Anterior cingulate cortex (tissue), 58 donors: ENCODE measurements at places on chromosomes 12 and 14.

GRCh38 chr12:34403706-34404376 lies 381.5 kb downstream of the ALG10 start:
- no peak for DNase-seq

DNA sequence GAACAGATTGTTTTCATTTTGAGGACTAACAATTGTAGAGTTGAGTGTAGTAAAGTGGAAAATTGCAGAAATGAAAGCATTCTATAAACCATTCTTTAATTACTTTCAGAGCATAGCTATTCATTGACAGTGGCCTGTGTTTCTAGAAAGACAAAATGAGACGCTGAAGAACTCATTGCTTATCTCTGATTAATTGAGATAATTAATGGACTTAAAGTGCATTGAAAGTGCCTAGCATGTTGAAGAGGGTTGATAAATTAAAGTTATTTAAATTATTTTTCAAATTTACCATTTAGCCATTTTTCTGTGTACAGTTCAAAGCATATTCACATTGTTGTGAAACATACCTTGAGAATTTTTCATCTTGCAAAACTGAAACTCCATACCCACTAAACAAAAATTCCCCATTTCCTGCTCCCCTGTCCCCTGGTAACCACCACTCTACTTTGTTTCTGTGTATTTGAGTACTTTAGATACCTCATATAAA lies 57.4 kb downstream of the DAAM1 start:
- no peak for DNase-seq

- DNase-seq: no peak
Measured at GRCh38 chr14:68627050-68627867, 165.6 kb downstream of the ZFP36L1 start.

GRCh38 chr14:64906022-64906421 lies 8.2 kb upstream of the CHURC1 start:
- DNase-seq: no peak

DNA sequence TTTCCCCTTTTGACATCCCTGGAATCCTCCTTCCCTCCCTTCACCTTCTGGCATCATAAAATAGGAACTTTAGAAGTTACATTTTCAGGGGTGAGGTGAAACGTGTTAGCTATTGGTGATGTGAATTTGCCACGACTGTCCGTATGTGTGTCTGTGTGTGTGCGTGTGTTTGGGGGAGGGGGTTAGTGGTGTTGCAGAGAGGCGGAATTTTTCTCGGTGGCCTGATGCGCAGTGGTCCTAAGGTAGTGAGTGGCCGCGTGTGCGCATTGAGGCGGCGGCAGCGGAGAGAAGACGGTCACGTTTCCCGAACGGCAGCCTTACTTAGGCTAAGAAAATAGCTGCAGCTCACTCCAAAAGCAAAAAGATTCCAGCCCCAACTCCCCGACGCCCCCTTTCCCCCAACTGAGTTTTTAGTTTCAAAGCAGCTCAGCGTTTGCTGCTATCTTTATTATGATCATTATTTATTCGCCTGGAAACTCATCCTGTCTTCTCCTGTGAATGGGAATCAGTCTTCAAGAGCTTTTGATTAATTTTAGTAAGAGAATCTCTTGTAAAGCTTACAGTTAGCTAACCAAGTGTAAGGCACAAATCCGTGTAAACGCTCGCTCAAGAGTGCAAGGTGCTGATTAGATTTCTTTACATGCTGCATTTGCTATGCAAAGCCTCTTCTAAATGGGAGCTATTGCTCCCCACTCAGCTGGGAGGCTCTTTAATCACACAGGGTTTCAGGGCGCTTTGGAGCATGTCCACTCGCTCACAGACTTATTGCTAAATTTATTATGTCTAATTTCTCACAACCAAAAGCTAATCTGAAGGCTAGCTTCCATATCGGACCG lies 4.7 kb downstream of the FLRT2 start:
- DNase-seq: peak; percentile 19

- no peak for DNase-seq
Measured at GRCh38 chr12:109757671-109758265, 44.1 kb downstream of the FAM222A start.

DNA sequence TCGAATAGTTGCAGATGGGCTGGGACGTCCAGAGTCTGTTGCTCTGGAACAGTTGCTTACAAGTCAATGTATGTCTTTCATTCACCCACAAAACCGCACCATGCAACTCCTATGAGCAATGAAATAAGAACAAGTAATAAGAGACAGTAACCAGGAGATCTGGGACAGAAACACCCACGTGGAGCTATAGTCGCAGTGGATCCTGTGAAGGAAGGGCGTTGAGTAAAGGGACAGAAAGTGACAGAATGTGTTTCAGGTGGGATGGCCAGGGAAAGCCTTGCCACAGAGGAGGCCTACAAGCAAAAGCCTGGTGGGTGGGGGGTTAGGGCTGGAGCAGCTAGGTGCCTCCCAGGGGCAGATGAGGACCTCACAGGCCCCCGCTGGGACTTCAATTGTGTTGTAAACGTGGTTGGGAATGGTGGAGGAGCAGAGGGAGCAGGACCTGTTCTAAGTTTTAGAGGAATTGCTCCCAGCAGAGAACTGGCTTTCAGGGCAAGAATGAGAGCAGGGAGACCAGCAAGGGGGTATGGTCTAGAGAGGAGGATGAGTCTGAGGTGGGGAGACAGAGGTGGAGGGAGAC lies 86.7 kb upstream of the FZD10 start:
- DNase-seq: no peak

DNA sequence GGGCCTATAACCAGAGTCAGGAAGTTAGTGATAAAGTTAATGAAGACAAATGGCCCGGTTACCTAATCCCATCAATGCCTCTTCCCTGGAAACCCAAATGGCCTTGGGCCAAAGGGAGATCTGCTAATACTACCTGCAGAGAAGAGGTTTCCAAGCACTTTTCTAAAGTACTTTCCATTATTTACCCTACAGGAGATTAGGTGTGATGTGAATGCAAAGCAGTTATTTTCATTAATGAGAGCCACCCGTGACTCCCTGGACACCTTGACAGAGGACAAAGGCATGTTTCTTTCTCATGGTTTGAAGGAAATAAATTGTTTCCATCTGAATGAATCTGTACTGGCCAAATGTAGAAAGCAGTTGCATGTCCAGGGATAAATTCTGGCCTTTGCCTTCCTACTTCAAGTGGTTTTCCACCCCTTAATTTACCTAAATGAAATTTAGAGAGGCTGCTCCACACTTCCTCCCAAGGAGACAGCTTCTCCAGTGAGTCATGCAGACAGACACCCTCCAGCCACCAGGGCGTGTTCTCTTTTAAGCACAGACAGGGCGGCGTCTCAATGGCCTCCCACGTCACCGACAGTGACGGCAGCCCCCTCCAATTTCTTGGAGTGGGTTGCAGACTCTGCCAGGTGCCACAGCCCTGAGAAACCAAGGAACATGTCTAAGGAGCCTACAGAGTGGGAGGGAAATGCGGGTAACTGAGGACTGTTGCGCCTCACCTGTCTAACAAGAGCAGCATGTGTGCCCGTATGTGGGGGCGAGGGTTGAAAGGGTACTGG lies 43.9 kb upstream of the GNPNAT1 start:
- no peak for DNase-seq

DNA sequence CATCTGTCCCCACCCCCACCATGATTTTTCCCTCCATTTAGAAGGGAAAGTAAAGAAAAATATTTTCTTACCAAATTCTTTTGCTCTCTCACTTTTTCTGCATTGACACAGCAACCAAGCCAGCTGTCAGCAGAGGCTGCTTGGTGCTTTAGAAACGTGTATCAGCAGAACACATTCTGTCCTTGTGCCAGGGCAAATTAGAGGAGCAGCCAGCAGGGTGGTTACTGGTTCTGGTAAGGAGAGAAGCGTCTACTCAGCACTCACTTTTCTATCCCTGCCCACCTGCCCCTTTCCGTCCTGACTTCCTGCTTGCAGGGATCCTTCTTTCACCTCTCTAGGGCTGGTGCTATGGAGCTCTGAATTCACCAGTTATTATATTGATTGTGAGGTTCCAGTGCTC lies 327.5 kb upstream of the PDE3A start:
- DNase-seq: no peak

DNA sequence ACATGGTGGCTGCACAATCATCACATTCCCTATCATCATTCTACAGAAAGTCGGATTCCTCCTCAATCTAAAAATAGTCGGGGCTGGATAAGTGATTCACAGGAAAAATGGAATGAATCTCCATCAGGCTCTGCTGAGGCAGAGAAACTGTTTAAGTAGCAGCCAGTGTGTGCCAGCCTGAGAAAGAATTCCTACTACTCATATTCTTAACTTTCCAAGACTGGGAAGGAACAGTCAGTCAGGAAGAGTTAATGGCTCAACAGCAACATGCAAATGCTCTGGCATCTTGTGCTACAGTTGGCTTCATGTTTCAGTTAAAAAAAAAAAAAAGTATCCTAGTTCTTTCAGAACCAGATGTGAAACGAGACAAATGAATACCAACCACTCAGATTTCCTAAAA lies 187.0 kb downstream of the GRIP1 start:
- no peak for DNase-seq

- no peak for DNase-seq
Measured at GRCh38 chr14:78835909-78836308, 665.7 kb downstream of the NRXN3 start.

DNA sequence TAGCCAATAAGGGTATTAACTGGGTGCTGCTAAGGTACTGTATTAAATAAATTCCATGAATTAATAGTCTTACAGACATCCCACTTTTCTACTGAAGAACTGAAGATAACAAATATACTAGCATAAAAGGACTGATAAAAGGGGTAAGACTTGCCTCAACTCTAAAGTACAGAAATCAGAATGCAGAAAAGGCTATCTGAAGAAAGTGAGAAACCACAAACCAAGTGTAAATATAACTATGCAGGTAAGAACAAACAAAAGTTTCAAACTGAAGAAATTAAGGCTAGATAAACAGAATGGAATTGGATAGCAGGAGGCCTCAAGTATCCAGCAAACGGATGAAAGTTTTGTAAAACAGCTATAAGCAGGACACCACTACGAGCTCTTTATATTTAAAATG lies 29.5 kb downstream of the YAF2 start:
- DNase-seq: no peak

- no peak for DNase-seq
Measured at GRCh38 chr14:100234511-100234910, 4.4 kb upstream of the YY1 start.

DNA sequence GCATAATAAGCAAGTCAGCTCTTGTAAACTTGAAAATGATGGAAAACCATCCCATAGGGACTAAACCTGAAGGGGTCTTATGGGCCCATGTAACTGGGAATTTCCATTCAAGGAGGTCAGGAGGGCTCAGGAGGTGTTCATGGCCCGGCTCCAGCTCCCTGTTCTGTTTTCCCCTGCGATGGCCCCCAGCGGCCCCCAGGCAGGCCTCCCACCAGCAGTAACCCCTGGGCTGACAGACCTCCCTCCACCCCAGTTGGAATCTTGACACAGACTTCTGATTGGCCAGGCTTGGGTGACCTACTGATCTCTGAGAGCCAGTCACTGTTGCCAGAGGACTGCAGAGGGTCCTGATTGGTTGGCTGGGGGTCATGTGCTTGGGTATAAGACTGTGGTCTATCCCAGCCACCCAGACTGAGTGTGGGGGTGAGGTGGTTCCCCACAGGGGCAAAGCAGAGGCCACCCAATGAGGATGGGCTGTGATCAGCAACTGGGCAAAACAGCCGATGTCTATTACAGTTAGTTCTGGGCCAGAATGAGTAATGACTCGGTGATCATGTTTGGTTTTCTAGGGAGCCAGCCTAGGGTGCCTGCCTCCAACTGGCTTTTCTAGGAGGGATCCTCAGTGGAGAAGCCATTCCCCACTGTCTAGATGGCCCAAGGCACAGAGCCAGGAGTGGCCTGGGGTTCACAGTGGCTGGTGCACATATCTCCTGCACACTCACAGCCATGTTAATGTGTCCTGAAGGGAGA lies 27.0 kb downstream of the RHOF start:
- no peak for DNase-seq

DNA sequence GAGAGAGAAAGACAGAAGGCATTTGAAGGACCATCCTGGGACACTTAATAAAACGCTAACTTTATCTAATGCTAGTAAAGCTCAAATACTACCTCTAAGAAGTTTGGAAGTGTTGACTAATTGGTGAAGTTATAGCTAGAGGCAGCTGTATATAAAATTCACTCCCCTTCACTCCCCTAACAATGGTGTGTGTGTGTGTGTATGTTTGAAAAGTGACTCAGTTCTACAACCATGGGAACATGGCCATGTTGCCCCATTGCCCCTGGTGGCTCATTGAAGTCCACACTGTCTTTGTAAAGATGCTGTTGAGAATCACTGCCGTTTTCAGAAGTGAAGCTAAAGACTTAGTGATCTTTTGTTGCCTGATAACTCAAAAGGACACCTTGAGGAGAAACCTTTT lies 262.4 kb downstream of the NPAS3 start:
- no peak for DNase-seq

DNA sequence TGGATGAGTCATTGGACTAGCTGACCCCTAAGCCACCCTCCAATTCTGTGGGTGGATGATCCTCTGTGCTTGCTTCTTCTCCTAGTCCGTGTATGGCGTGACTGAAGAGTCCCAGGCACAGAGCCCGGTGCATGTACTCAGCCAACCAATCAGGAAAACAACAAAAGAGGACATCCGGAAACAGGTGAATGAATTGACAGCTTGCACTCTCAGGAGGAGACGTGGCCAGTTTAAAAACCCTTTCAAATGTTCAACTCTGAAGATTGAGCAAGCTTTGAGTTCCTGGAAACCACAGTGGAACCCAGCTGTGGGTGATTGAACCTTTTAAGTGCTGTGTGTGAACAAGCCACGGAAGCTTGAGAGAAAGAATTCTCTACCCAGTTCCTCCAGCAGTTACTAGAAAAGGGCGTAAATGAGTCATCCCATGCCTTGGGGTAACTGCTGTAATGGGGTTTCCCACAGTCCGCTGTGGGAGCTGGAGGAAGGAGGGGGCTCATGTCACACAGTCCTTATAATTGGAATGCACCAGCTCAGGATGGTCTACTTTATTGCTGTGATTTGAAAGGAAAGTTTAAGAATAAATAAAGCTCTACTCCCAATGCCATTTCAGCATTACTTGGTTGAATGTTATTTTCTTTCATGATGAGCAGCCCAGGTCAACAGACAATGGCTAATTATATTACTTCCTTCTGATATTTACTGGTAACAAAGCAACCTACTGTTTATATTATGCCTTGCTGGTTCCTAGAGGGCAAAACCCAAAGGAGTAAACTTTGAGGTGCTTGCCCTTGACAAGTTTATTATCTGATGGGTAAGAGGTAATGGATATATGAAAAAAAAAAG lies 417.0 kb downstream of the DPF3 start:
- DNase-seq: no peak
